Smooth muscle cell of the coronary artery (primary cell): ENCODE measurements at places on chromosomes 3 and 15. TPM values are rescaled to one million over a fixed set of nuclear protein-coding genes. Genes with fewer than 3 reads are reported as not detected.

The ZNF106 gene
- 69.1 and 121 TPM in 2 replicates for total RNA-seq

The TPRG1 gene
- 0.15 and 8.9 TPM in 2 replicates for total RNA-seq

The IL5RA gene
- total RNA-seq: not detected in 2 replicates

The SI gene
- total RNA-seq: not detected in 2 replicates

The GOLGA8T gene
- 0.08 TPM in 1 of 2 replicates, not detected in the other for total RNA-seq

The FEZF2 gene
- not detected in 2 replicates for total RNA-seq
